ENCODE measurements at places on chromosomes 1 and 21.

DNA sequence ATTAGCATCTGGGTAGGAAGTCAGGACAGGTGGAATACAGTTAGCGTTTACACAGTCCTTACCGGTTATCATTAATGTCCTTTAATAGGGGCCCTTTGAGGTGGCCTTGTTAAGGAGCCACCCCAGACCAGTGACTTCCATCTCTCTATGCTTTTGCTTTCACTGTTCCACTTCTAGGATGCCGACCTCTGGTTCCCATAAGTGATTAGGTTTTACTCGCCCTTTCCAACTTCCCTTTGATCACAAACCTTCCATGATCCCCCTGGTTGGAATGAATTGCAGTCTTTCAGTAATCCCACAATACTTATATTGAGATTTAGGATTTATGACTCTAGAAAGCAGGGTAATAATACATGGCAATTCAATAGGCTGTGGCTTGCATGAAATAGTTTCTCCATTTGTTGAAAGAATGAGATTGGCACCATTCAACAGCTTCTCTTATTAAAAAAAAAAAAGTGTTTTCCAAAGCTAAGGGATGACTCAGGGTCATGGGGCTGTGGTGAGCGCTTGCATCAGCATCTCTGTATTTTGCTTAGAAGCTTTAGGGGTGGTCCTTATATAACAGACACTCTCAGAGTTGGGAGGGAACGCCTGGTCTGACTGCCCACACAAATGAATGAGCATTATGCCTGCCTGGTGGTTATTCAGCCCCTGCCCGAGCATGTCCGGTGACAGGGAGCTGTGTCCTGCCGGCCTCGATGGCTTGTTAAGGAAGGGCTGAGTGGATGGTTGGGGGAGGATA lies 110.5 kb downstream of the CNIH3 start:
- DNase-seq = no peak

DNA sequence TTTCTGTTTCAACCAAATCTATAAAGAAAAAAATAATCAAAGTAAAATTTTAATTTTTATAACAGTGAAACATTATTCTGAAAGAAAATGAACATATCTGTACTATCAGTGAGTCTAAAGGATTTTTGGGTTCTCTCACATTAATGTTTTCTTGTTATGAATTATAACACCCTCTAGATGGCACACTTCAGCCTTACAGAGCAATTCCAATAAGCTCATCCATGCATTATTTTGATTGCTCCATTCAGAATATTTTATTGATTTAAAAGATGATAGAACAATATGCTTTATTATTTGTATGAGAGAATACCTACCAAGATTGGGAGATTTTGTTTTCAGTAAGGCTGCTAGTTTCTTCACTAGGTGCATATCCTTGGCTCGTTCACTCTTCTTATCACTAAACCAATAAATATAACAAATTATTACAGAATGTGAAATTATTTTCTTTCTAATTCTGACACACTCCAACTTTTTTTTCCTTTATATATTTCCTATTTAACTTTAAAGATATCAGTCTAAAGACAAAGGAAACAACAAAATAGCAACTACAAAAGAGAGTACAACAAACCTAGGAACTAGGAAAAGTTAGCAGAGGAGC lies 82.4 kb downstream of the RAB3GAP2 start:
- DNase-seq = no peak

GRCh38 chr1:90386899-90387720 lies 330.0 kb downstream of the BARHL2 start:
- no peak for DNase-seq

DNA sequence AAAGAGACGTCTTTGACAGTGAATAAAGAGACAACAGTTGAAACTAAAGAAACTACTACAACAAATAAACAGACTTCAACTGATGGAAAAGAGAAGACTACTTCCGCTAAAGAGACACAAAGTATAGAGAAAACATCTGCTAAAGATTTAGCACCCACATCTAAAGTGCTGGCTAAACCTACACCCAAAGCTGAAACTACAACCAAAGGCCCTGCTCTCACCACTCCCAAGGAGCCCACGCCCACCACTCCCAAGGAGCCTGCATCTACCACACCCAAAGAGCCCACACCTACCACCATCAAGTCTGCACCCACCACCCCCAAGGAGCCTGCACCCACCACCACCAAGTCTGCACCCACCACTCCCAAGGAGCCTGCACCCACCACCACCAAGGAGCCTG lies 68.5 kb downstream of the TPR start:
- no peak for DNase-seq

DNA sequence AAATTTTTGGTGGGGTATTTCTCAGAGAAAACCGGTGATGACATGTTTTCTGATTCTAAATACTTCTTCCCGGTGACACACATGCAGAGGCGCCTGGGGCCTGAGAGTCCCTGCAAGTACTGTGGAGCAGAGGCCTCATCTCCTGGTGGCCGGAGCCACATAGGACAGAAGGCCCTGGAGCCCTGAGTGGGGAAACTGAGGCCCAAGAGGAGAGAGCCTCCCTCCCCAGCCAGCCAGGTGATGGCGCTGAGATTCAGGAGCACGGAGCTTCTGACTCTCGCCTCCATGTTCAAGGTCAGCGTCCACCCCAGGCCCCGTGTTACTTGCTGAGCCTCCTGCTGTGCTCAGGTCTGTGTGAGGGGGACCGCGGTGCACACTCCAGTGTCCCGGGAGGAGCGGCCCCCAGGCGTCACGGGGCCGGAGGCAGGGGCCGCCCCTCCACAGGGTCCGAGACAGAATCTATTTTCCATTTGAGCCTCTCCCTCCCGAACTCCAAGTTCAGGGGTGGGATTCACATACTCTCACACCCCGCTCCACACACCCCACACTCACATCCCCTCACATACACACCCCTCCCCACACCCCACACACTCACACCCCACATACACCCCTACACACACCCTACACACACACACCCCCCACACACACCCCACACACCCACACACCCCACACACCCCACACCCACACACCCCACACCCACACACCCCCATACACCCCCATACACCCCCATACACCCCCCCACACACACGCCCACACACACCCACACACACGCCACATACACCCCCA lies 43.8 kb downstream of the SLX9 start:
- no peak for DNase-seq

GRCh38 chr1:208043691-208044181 lies 132.8 kb upstream of the CD34 start:
- no peak for DNase-seq

- DNase-seq = no peak
These were observed 50.8 kb upstream of the ECE1 start for GRCh38 chr1:21341022-21341421.

DNA sequence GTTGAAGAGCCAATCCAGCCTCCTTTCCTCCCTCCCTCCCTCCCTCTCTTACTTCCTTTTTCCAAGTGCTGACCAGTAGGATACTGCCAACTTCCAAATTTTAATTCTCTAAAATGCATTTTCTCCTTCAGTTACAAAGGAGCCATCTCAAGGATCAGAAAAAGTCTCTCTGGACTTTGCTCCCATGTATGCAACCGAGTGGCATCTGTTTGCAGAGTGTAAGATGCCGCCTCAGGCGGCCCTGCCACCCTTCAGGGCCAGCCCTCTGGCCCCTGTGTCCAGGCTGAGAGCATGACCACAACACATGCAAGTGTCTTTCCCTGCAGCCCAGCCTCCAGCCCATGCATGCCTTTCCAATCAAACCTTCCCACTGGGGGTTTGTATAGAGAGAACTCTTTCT lies 205.3 kb upstream of the RAB4A start:
- DNase-seq = no peak

GRCh38 chr1:240255922-240256321 lies 164.2 kb downstream of the FMN2 start:
- no peak for DNase-seq

DNA sequence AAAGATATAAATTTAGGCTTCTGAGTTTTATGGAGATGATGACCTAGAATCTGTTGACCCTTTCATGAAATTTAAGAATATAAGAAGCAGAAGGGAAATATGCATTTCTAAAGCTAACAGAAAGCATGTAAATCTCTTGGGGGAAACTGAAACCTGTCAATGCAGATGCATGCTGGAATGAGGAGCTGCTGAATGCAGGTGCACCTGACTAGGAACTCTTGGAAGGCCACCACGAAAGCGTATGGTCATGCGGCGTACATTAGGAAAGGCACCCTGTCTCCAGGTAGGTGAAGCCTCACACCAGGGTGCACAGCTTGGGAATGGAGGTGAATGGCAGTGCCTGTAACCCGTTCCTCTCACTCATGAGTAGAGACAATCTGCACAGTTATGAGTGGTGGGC lies 309.7 kb downstream of the SEC16B start:
- no peak for DNase-seq

DNA sequence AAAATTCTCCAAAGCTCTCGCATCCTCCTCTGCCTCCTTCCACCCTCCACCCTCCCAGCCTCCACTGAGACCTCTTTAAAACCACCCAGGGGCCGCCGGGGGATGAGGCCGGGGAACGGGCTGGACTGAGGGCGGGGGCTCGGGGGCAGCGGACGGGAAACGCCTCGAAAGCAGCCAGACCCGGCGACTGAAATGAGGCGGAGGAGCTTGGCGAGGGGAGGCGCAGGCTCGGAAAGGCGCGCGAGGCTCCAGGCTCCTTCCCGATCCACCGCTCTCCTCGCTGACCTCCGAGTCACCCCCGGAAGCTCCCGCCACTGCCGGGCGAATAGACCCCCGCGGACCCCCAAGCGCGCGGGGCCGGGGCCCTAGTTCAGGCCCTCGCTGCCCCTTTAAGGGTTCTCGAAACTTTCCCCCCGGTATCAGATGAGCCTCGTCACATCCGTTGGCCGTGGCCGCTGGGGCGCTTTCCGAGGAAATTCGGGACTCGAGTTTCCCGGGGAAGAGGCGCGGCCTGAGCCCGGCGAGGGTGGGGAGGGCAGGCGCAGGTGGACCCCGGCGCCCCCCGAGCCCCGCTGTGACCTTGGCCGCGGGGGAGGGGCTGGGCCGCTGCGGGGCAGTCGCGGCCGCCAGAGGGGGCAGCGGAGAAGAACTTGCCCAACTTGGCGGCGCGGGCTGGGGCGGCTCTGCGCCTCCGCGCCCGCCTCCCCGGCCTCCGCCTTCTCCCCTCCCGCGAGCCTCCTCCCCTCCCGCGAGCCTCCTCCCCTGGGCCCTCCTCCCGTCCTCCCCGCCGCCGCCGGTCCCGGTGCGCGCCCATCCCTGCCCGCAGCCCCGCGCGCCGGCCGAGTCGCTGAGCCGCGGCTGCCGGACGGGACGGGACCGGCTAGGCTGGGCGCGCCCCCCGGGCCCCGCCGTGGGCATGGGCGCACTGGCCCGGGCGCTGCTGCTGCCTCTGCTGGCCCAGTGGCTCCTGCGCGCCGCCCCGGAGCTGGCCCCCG lies at the start of gene BACE2:
BACE2 (plus strand) TSS at position 813 of the 995 bp plus-strand sequence; CDS start at position 917, 104 bp downstream.
- peak; percentile 47 for DNase-seq

- DNase-seq = no peak
These were observed 10.5 kb upstream of the DNAJB4 start for GRCh38 chr1:77994117-77994705.

DNA sequence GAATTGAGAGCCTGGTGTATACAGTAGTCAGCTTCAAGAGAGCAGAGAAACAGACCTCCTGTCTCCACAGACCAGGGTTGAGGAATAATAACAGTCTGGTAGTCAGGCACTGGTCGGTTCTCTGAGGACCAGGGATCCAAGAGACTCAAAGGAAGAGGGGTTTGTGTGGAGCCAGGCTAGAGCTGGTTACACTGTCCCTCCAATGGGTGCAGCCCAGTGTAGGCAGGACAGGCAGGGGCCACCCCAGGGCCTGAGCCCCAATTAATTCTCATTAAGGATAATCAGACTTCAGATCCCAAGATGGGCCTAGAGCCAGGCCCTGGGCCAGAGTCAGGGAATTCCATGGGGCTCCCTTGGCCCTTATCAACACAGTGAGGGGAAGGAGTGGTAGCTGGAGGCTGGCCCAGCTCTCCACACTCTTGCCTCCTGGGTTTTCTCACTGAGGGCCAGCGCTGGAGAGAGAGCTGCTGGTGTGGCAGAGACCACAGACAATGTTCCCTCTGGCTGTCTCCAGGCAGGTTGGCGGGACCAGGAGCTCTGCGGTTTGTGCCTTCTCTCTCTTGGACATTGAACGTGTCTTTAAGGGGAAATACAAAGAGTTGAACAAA lies 9.1 kb downstream of the SEMA4A start:
- no peak for DNase-seq

DNA sequence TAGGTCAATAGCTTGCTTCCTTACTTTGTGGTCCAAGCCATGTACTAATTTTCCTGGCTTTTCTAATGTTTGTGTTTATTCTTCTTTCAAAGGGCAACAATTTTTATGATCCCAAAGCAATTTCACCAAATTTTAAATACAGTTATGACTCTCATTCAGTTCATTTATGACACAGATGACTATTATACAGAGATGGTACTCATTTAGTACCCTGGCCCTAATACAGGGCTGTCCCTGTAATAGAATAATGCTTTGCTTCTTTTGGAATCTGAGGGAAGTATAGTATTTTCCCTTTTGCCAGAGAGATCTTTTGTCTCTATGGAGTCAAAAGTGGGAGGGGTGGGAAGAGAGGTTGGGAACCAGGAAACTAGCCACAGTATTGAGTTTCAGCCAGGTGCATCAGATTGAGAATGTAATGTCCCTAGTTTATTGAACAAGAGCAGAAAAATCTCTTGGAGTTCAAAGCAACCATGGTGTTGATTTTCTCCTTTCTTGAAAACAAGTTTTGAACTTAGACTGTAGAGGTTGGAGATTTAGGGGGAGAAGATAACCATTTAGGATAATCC lies 20.4 kb downstream of the DENND2D start:
- DNase-seq = no peak

- DNase-seq = no peak
These were observed 122.9 kb upstream of the LYPLAL1 start for GRCh38 chr1:219050822-219051125.

GRCh38 chr1:6685381-6685780 lies 16.2 kb downstream of the DNAJC11 start:
- DNase-seq = no peak

- no peak for DNase-seq
These were observed 182.1 kb upstream of the LMO4 start for GRCh38 chr1:87146538-87146937.

GRCh38 chr1:94723894-94724293 lies 96.3 kb upstream of the SLC44A3 start:
- no peak for DNase-seq

- no peak for DNase-seq
These were observed 29.1 kb downstream of the CHML start for GRCh38 chr1:241611063-241611462.

- no peak for DNase-seq
These were observed 69.2 kb upstream of the SGIP1 start for GRCh38 chr1:66464802-66465201.

GRCh38 chr1:182061594-182061993 lies at the start of gene ZNF648:
TSS of gene ZNF648 (minus strand) at chr1:182061712. CDS start at chr1:182058010, 3,702 bp downstream.
- DNase-seq = no peak

- DNase-seq = no peak
These were observed 37.3 kb downstream of the MACO1 start for GRCh38 chr1:25468033-25468432.

Data from T-helper 1 cell (primary cell).